BJ (cell line): ENCODE measurements at places on chromosomes 2 and 18.

DNA sequence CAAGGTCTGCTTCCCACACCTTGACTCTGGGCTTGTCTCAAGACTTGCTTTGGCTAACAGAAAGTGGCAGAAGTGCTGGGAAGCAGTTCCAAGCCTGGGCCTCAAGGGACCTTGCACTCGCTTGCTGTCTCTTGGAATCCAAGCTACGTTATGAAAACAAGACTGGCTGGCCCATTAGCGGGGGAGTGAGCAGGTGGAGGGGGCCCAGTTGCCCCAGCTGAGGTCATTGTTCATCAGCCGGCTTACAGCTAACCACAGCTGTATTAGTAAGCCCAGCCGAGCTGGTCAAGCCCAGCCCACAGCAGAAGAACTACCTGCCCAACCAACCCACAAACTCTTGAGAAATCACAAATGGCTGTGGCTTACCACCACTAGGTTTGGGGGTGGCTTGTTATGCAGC, 63.1 kb downstream of the MARCO start:
- no peak for DNase-seq

GRCh38 chr2:231991664-231992063, 30.2 kb downstream of the DIS3L2 start:
- DNase-seq: no peak

- no peak for DNase-seq
These were observed 53.3 kb downstream of the NEDD4L start for GRCh38 chr18:58097121-58097906.

DNA sequence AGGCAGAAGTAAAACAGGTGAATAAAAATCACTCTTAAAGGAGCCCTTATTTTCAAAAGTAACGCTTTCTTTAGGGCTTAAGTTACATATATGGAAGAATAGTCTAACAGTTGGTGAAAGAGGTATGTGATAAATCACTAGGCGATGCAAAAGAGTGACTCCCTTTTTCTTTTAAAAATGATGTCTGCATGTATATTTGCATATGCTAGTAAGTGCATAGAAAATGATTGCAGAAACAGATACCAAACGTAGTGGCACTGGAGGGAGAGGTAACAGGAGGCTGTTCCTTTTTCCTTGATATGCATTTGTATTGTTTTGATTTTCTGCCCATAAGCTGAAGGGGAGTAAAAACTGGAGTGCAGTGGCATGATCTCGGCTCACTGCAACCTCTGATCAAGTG, 158.3 kb downstream of the PRPF40A start:
- DNase-seq: no peak

DNA sequence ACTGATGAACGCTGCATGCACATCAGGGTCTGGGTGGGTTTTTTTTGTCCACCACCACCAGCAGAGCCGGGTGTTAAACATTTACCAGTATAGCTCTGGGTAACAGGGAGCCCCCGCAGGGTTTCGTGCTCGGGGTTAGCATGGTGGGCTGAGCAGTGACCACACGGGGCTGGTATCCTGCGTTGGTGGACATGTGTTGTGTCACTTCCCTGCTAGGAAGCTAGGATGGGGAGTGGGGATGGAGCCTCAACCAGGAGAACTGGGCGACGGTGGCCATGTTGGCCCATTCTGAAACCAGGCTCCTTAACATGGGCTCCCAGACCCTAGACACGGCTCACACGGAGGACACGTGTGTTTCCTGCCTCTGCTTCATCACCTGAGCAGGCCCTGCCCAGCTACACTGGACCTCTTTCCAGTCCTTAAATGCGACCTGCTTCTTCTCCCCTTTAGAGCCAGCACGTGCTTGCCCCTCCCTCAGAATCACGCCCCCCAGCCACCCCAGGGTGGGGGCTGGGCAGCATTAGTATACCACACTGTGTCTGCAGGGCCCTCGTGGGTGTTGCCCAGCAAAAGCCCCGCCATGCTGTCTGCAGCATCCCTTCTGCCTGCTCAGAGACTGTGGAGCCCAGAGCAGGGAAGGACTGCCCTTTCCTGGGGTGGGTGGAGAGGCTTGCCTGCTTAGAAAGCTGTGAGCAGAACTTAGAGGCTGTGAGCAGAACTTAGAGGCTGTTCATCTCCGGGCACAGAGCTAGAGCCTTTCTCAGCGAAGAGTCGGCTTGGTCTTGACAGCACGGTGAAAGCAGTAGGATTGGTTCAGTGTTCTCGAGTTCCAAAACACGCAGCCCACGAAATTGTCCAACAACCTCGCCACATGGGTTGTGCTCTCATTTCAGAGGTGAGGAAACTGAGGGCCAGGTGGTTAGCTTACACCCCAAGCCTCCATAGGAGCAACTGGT, 142.1 kb downstream of the KLHL29 start:
- no peak for DNase-seq
